Fibroblast of skin of scalp (primary cell): ENCODE measurements at places on chromosomes 6 and 20.

- no peak for DNase-seq
Observed at GRCh38 chr20:49706630-49707091, 7.0 kb downstream of the B4GALT5 start.

DNA sequence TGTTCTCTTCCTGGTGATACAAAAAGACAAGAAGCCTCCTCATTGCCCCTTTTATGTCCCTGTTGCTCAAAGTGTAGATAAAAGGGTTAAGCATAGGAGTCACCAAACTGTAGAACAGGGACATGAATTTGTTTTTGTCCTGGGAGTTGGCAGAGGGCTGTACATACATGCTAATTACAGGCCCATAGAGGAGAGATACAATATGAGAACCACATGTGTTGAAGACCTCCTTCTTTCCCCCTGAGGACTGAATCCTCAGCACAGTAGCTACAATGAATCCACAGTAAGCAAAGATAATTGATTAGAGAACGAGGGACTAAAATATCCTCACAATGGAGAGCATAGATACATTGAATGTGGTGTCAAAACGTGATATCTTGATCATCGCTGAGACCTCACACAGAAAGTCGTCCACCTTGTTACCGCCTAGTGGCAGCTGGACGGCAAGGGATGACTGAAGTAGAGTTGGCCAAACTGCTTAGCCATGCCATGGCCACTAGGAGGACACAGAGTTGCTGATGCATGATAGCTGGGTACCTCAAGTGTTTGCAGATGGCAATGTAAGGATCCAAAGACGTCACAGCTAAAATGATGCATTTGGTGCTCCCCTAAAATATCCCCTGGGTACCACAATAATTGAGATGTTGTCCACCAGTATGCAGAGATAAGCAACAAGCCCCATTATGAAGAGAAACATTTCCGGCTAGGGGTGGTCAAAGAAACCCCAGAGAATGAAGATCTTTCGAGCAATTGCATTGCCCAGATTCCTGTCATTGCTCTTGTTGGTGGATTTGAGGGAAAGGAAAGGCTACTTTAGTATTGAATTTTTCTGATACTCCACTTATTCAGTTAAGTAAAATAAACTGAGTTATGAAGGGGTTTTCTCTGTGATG is 15.0 kb downstream of the OR2B3 start:
- DNase-seq, result peak; percentile 13

GRCh38 chr6:167049275-167049674 is 50.1 kb downstream of the CEP43 start:
- no peak for DNase-seq

GRCh38 chr6:134035823-134036296 is 16.6 kb downstream of the SLC2A12 start:
- DNase-seq, result no peak

DNA sequence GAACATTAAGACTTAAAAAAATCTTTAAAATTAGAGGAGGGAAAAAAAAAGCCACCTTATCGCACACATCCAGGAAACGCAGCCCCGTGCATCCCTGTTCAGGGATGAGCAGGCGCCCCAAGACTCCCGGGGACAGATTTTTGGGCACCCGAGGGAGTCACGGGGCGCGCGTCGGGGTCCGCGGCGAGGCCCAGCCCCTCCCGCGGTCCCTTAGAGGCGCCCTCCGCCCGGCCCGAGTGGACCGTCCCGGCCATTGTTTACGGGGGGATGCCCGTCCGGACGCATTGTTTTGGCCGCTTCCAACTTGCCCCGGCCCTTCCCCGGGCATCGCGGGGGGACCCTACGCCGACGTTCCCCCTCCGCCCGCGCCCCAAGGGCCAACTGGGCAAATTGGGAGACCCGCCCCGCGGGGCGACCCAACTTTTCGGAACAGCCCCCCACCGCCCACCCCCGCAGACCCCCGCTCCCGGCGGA is 610 bp downstream of the ZNF217 start:
- DNase-seq, result no peak

DNA sequence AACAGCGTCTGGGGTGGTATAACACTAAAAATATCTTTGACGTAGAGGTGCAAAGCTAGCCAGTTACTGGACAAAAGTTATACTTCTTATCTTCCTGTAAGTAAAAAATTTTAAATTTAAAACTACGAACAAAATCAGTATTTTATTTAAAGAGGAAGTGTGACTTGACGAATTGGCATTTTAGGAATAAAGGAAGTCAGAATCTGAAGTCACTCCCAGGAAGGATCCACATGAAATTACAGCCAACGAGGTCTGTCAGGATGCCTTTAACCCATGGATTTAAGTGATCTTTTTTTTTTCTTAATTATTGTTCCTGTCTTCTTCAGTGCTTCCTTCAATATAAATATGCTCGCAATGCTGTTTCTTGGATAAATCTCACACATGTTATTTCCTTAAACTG is 27.2 kb upstream of the SNX9 start:
- no peak for DNase-seq

GRCh38 chr6:169235286-169235685 is 18.4 kb downstream of the THBS2 start:
- no peak for DNase-seq

GRCh38 chr6:149967591-149967990 is 3.8 kb downstream of the ULBP1 start:
- DNase-seq, result no peak

DNA sequence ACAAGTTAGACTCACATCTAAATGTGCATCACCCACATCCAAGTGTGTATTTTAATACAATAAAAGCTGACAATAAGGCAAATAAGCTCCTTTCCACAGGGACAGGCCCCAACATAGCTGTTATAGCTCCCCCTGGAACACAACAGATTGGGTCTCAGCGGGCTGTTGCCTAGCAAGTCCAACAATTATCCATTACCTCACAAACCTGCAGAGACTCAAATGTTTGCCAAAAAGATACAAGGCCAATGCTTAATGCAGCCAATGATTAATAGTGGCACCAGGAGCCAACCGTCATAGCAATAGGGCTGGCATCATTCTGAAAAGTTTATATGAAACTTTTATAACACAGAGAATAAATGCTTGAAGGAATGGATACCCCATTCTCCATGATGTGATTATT is 35.7 kb downstream of the EPB41L2 start:
- no peak for DNase-seq
